ENCODE measurements at places on chromosomes 11 and 22.

- no peak for DNase-seq
Observed at GRCh38 chr11:69213964-69214363, 58.2 kb downstream of the SMIM38 start.

GRCh38 chr22:43855431-43855830, 6.9 kb downstream of the SULT4A1 start:
- no peak for DNase-seq

DNA sequence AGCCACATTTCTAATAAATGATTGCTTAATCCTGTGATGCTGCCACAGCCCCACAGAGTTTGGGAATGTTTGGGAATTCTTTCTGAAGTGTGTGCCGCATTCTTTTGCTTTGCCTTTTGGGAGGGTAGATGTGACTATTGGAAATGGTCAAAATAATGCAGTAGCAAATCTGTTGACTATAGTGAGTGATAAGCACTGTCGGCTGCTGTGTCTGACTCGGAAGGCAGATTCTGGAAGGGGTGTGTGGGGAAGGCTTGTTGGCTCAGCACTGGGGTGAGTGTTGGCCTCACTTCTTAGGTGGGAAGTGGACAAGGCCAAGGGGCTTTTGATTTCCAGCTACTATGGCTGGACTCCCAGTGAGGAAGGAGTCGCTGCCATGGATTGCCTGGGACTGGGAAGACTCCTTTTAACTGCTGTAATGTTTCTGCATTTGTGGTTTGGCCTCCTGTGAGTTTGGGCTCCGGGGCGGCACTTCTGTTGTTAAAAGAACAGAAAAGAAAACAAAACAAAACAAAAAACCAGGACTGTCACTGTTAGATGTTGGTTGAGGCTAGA, 20.1 kb downstream of the ZBTB16 start:
- peak; percentile 70 for DNase-seq

DNA sequence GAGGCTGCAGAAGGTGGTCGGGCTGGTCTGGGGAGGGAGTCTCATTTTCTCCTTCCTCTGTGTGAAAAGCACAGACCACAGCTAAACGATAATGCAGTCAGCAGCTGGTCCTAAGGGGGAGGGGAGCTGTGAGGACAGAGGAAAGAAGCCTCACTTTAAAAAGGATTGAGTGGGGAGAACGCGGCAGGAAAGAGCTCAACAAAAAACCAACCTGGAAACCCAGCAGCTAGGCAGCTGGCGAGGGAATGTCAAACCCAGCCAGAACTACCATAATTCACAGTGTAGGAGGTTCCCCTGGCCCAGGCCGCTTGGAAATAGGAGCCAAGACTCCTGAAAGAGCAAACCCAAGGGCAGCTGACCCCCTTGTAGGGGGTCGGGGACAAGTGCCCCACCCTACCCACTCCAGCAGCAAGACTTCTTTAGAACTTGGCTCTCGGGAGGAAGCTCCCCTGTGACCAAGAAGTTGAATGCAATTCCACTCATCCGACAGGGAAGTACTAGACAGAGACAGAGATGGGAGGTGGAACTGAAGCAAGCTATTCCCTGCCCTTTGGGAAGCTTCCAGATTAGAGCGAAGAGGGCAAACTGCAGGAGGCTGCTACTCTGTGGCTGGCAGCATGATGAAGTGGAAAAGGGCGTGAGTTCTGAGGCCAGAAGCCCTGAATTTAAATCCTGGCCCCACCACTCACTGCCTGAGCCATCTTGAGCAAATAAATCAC, 16.5 kb upstream of the DGKZ start:
- DNase-seq, result peak; percentile 38

DNA sequence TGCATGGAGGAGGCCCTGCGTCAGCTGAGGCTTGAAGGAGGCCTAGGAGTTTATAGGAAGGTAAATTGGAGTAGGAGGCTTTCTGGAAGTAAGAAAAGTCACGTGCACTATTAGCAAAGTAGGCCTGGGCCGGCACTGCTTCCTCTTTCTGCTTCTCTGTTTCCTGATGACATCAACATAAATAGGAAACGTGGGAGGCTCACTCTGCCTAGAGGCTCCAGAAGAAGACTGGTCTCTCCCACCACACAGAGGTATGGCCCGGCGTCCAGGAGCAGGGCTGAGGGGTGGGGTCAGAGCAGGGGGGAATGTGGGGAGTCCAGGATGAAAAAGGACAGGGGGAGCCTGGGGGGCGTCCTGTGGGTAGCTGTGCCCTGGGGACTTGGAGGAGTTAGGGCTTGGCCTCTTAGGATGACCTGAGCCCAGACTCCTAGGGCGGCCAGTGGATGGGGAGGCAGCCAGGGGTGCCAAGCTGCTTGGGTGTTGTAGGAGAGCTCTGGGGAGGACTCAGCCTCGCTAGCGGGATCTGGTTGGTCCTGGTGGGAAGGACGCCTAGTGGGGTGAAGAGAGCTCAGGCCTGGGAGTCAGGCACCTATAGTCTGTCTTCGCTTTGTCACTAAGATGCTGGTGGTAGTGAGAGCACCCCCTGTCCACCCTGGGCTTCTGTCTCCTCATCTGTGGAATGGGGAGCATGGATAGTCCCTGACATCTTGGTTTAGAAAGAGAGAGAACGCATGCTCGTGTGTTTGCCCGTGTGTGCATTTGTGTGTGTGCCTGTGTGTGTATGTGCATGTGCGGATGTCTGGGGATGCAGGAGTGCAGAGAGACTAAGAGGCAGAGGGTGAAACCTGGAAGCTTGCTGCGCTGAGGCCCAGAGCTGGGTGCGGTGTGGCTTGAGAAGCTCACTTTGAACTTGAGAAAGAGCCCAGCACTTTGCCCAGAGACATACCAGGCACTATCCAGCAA, at the start of gene CSF2RB:
TSS of gene CSF2RB (plus strand) at position 202 of the 963 bp plus-strand sequence. CDS start 8,580 bp downstream, outside the sequence.
- peak; percentile 96 for DNase-seq

DNA sequence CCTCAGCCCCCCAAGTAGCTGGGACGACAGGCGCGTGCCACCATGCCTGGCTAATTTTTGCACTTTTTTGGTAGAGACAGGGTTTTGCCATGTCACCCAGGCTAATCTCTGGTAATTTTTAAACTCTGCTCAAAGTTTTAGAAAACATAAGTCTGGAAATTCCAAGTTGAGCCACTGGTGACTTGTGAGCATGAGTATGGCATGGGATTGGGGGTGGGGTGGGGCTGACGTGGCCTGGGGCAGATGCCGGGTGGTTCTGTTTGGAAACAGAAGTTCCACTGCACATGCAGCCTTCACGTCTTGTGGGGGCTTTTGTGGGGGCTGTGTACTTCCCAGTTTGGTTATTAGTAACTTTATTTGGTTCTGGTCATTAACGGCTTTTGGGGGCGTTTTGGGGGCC, 67.3 kb downstream of the PTPRJ start:
- no peak for DNase-seq

DNA sequence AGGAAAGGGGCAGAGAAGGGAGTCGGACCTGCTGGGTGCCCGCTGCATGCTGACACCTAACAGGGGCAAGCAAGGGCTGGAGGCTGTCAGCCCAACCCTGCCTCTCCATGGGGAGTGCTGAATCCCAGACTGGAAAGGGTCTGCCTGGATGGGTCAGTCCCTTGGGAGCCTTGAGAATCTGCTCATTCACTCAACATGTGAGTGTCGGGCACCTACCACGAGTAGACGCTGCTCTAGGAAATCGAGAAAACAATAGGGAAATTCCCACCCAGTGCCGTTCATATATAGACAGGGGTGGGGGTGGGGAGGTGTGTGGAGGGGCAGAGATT, 4.4 kb upstream of the CTSD start:
- no peak for DNase-seq

GRCh38 chr22:24335496-24335895, 64.9 kb downstream of the SPECC1L start:
- DNase-seq, result no peak

GRCh38 chr11:66454828-66455227, 11.9 kb upstream of the PELI3 start:
- DNase-seq, result no peak

GRCh38 chr11:102085864-102086551, 24.2 kb upstream of the YAP1 start:
- no peak for DNase-seq

DNA sequence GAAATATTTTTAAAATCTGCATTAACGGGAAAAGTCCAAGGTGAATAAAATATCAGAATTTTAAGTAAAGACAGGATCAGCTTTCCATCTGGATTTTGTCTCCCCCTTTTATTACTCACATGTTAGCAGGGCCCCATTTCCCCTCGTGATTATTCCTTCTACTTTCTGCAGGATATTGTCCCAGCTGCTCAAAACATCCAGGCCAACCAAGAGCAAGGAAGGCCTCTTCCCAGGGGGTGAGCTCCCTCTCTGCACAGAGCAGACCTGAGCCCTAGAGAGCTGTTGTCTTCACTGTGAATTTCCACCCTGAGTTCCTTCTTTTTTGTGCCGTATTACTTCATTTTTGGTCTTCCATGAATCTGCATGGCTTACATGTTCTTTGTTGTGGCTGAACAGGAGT, 3.7 kb upstream of the TMPRSS13 start:
- no peak for DNase-seq

DNA sequence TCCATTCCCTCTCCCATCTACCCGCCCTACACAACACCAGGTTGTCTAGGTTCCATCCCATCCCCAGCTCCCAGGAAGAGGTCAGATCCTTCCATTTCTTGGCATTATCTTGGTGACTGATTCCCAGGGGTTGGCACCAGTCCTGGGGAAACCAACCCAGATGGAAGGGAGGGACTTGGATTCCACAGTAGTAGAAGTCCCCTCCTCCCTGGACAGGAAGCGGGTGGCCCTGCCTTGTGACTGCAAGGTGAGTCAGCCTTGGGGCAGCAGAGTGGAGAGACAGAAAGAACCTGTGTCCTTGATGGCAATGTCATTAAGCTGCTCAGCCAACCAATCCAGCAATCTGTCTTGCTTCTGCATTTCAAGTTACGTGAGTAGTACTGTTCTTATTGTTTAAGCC, 26.5 kb downstream of the SYT13 start:
- no peak for DNase-seq

GRCh38 chr11:76653674-76654284, 16.8 kb downstream of the LRRC32 start:
- no peak for DNase-seq

- no peak for DNase-seq
Observed at GRCh38 chr11:50174189-50174588, 141.5 kb downstream of the OR4C45 start.

DNA sequence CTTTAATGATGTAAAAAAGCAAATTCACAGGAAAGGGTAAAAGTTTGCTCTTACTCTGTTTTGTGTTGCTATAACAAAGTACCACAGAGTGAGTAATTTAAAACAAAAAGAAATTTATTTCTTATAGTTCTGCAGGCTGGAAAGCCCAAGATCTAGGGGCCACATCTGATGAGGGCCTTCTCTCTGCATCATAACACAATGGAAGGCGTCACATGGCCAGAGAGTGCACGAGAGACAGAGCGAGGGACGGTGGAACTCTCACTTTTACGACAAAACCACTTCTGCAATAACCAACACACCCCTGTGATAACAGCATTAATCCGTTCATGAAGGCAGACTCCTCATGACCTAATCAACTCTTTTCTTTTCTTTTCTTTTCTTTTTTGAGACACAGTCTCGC, 31.1 kb downstream of the CD6 start:
- no peak for DNase-seq

GRCh38 chr22:23718371-23719165, 27.8 kb downstream of the RGL4 start:
- no peak for DNase-seq

DNA sequence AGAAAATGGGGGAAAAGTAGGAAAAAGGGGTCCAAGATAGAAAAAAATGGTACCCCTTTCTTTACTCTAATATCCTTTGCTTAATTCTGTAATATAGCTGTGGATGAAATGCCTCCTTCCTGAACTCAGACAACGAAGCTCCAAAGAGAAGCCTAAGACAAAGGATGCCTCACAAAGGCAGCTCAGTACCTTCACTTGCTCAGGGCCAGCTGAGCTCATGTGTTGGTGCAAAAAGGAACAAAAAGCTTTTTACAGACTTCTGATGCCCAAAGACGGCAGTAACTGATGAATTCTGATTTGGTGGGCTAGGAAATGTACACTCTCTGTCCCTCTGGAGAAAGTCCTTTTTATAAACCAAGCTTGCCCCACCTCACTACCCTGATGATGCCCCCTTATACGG, 77.5 kb downstream of the DENND5A start:
- no peak for DNase-seq

DNA sequence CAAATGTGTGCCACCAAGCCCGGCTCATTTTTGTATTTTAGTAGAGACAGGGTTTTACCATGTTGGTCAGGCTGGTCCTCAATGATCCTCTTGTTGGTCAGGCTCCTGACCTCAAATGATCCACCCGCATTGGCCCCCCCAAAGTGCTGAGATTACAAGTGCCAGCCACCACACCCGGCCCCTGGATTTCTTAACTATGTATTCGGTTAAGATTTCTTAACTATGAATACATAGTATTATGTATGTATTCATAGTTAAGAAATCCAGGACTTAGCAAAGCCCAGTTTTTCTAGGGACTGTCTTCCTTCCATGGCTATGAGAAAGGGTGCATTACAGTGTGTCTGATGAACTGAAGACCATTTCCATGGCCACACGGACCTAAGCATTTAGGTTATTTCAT, 1.7 kb downstream of the C11orf91 start:
- no peak for DNase-seq

- DNase-seq, result no peak
Observed at GRCh38 chr22:42263944-42264343, 6.5 kb downstream of the TCF20 start.

DNA sequence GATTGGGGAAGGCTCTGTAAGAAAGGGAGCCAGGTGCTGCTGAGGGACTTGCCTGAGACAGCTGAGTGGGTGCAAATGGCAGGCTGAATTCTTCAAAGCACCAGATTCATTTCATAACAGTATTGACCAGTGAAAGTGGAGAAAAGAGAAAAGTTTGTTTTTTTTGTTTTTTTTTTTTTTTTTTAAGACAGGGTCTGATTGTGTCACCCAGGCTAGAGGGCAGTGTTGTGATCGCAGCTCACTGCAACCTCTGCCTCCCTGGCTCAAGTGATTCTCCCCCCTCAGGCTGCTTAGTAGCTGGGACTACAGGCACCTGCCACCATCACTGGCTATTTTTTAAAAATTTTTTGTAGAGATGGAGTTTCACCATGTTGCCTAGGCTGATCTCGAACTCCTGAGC, 494.0 kb downstream of the MIAT start:
- peak; percentile 13 for DNase-seq

DNA sequence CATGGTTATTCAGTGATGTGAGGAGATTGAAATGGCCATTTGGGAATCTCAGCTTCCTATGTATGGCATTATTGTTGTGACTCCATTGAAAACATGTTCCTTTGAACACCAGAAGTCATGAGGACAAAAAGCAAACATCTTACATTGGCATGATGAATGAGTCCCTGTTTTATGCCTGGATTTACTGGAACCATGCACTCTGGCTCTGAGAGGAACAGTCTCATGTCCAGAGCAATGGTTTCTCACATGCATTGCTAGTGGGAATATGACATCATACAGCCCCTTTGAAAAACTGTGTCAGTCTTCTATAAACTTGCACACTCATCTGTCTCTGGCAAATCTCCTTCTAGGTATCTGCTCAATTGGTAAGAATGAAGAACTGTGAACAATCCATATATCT, 3.4 kb upstream of the KDM4F start:
- no peak for DNase-seq

GRCh38 chr11:130792772-130793171, 123.5 kb downstream of the SNX19 start:
- no peak for DNase-seq

GRCh38 chr11:64793271-64794160, 9.5 kb downstream of the MAP4K2 start:
- no peak for DNase-seq

- peak; percentile 18 for DNase-seq
Observed at GRCh38 chr11:118705111-118705741, 25.8 kb upstream of the TREH start.

All from OCI-M1 (cell line).